ENCODE measurements at places on chromosomes 12 and 14.

GRCh38 chr14:105166571-105167302 lies 1.8 kb downstream of the JAG2 start:
- DNase-seq = no peak

DNA sequence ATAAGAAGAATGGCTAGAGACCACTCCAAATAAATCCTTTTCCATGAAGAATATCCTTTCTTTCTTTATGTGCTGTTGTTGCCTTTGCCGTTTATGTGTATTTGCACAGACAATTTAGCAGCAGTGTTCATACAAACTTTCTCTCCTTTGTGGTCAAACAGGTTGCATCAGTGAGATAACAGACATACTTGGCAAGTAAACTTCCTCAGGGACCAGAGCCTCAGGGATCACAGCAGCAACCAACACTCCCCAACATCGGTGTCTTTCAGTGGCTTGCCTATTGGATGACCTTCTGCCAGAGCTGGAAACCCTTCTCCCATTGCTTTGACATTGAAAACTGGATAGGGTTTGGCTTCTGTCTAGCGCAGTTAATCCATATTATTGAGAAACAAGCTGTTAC lies 252.2 kb downstream of the BTG1 start:
- DNase-seq = no peak

GRCh38 chr14:84251411-84252115 lies 1278.4 kb upstream of the FLRT2 start:
- no peak for DNase-seq

GRCh38 chr14:31206536-31207286 lies 882 bp downstream of the HECTD1 start:
- peak; percentile 50 for DNase-seq

GRCh38 chr14:98507264-98507663 lies 764.7 kb downstream of the BCL11B start:
- DNase-seq = no peak

DNA sequence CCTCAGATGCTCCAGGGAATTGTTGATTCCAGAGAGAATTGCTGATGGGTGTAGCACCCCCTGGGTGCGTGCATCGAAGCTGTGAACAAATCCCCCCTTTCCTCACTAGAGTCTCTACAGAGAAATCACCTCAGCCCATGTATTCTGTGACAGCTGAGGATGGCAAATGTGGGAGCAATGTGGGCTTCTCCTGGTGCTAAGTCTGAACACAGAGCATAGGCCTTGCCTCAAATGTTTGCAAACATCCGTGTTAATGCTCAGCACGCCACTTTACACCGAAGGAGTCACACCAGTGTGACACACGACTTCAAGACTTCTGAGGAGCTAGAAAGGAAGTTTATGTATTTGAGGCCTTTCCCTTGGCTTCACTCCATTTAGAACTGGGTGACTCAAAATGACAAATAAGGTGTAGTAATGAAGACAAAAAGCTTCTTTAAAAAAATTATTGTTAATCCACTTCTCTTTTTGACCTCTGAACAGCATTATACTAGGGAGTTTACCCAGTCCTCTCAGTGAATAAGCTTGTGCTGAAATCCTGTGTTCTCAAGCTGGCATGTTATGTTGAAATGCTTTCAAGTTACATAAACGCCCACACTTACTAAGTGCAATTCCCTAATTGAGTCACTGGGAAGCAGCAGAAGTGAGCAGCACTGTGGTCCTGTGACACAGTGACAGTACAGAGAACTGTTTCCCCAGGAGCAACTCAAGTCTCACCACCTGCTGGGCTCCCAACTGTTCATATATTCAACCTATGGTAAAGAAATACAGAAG lies 92.9 kb downstream of the FAR2 start:
- no peak for DNase-seq

- DNase-seq = no peak
Observed at GRCh38 chr12:130711756-130712155, 4.3 kb downstream of the RIMBP2 start.
